ENCODE measurements at places on chromosomes 13 and 19.
A peak's percentile ranks its signal among the peaks of the same experiment; 100 is the strongest.

DNA sequence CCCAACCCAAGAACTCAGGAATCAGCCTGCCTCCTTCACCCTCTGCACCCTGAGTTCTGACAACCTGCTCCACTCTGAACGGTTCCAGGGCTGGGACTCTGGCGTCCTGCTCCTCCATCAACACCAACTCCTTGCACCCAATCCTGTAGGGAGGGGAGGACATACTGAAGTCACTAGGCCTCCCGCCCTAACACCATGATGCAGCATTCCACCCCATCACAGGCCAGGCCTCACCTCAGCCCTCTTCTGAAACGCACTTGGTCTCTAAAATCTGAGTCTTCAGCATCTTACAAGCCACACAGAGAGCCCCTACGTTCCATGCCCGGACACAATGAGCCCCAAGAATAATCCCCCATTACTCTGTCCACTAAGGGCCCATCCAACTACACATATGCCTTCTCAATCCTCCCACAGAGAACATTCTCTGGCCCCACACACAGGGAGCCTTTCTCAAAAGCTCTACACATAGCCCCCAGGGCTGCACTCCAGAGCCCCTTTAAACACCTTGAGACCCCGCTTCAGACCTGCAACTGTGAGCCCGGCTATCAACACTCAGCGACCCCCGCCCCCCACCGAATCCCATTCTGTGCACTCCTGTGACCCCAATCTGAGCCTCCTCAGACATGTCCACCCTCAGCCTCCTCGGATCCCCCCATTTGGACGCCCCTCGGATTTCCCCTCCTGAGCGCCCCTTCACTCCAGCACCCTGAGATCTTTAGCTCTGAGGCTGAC, 567 bp downstream of the ALKBH6 start:
- DNase-seq = no peak

DNA sequence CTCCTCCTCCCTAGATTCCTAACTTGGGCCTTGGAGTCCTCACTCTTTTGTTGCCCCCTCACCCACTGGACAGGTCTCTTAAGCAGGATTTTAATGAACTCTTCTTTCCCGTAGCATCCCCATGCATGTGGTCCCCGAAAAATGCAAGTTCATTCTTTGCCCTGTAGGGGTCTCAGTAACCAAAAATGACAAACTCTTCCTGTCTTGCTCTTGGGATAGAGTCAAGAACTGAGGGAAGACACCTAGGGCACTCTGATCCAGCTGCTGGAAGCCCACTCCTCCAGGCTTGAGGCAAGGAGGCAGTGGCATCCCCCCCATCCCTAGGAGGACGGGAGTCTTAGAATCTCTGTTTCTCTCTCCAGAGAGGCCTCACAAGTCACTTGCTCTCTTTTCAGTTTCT, 987.0 kb downstream of the DIAPH3 start:
- DNase-seq = no peak

GRCh38 chr19:38786572-38787265, 2.3 kb upstream of the LGALS7B start:
- no peak for DNase-seq

DNA sequence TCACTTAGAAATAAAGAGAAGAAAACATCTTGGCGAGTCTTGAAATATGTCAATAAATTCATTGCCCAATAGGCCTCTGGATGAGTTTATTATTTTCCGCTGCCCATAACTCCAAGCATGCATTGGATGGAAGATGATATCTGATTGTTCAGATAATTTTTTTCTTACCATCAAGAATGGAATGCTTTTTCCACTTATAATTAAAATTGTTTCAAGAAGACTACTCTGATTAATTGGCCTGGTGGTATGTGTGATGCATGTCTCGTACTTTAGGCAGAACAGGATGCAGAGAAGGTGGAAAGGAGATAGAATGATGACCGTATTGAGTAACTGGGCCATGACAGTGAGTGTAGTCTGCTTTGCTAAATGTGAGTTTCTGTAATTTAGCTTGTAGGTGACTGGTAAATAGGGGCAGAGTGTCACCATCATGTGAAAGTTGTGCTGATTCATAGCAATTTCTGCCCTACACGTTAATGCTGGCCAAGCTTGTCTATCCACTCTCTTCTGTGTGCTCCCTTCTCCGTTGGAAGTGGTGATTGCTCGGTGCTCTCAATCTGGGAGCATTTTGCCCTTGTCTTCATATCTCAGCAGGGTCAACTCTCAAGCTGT, 13.5 kb upstream of the SPATA13 start:
- DNase-seq = no peak

GRCh38 chr13:50334944-50335343, 319.7 kb downstream of the KCNRG start:
- no peak for DNase-seq

- DNase-seq = no peak
Observed at GRCh38 chr19:45298264-45298663, 24.4 kb downstream of the CKM start.

GRCh38 chr19:32254509-32254890, 90.9 kb upstream of the ZNF507 start:
- DNase-seq = no peak

DNA sequence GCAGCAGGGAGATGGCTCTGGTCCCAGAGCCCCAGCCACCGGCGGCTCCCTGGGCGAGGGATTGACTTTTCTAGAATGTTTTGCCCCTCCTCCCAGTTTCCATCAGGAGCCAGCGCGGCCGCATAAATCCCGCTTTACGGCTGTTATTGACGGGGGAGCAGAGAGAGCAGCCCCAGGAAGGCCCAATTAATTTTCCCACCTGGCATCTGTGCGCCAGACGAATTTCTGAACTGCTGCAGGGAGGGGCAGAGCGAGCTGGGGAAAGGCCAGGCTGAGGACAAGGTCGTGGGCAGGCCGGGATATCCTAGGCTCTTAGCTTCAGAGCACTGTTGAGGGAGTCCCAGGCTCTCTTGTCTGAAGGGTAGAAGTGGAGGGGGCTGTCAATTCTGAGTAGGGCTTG, 24.7 kb downstream of the ZNRF4 start:
- no peak for DNase-seq

DNA sequence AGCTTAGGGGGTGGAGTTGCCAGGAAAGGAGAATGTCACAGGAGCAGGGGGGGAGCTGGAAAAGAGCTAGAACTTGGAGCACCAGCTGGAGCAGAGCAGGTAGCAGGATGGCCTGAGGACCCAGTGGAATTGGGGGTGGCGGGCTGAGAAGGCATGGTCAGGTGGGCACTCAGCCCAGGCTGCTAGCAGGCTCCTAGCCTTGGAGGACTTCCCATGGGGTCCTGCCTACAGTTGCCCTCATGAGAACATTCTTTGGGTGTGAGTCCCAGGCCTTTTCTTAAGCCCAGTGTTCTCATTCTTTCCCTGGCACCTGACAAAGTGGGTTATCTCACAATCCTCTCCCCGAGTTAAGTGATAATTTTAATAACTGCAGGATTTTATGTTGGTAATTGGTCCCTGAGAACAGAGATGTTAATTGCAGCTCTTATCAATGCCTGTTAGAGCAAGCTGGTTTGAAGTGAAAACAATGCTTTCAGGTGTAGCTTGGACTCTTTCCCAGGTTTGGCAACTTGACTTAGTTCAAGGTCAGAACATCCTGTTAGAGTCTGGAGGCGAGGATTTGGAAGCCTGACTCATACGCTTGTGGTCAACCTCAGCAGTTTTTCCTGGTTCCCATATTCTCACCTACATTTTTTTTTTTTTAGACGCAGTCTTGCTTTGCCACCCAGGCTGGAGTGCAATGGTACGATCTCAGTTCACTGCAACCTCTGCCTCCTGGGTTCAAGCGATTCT, 18.1 kb upstream of the OLFM4 start:
- no peak for DNase-seq

GRCh38 chr13:102275969-102276368, 125.9 kb downstream of the FGF14 start:
- no peak for DNase-seq

GRCh38 chr13:113585896-113586295, 1.3 kb downstream of the TFDP1 start:
- DNase-seq = no peak

- no peak for DNase-seq
Observed at GRCh38 chr13:102817907-102818306, 19.0 kb downstream of the BIVM start.

GRCh38 chr13:97367016-97367822, 66.8 kb upstream of the RAP2A start:
- DNase-seq = no peak

GRCh38 chr13:61413572-61414535, 1.8 kb downstream of the PCDH20 start:
- DNase-seq = no peak

DNA sequence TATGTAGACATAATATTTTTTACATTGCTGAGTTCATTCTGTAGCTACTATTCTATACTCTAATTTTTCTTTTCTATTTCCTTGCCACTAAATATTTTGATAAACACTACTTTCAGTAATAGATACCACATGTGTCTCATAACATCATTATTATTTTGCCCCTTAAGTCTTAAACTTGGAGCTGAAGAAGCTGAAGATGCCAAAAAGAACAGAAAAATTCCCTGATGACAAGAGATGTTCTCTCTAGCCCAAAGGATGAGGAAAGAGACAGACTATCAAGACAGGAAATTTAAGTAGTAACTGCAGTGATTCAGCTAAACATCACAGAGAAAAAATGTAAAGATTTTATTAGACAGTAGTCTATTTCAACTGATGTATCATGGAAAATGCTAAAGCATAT, 322.0 kb upstream of the KLHL1 start:
- DNase-seq = no peak

DNA sequence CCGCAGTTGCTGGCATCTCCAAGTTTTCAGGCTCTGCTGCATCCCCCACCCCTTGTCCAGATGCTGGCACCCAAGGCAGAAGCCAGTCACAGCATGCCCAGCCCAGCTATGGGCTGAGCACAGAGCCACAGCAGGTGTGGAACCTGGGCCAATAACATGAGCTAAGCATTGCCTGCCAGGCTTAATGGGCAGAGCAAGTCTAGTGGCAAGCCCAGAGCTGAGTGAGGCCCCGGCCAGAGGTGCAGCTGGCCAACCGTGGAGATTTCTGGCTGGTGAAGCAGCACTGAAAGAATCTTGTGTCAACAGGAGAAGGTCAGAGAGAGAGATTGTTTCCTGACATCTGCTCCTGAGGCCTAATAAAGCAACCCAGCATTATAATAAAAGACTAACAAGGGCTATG, 111.0 kb downstream of the B3GLCT start:
- no peak for DNase-seq

DNA sequence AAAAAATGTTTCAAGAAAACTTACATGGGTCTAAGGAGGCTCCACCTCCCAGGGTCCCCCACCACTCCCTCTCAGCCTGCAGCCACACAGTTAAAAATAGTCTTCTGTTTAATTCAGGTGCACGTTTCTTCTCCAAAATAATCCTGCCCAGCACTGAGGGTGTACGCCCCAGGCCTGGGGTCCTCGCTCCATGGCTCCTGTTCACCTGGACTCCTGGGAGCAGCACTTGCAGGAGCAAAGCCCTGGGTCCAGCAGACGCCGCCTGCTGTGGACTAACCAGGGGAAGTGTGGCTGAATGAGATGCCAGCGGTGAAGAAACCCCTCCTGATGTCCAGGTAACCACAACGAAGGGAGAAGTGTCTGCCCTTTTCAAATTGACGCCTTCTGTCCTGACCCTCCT, 41.3 kb upstream of the CD33 start:
- DNase-seq = no peak

DNA sequence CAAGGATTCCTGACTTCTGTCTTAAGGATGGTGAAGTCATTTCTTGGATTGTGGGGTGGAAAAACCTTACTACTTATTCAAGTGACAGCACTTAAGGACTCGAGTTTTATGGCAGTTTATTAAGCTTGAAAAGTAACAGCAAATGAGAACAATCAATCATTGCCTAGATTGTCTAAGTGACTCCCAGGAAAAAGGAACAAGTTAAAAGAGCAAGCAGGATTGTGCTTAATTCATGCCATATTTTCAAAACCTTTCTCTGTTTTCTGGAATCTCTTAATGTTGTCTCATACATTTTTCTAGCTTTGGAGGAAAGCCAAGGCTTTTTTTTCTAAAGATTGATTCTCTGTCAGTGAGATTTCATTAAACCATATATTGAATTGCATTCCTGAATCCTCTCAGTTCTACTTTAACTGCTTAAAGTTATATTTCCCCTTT, 236.2 kb upstream of the HTR2A start:
- no peak for DNase-seq

DNA sequence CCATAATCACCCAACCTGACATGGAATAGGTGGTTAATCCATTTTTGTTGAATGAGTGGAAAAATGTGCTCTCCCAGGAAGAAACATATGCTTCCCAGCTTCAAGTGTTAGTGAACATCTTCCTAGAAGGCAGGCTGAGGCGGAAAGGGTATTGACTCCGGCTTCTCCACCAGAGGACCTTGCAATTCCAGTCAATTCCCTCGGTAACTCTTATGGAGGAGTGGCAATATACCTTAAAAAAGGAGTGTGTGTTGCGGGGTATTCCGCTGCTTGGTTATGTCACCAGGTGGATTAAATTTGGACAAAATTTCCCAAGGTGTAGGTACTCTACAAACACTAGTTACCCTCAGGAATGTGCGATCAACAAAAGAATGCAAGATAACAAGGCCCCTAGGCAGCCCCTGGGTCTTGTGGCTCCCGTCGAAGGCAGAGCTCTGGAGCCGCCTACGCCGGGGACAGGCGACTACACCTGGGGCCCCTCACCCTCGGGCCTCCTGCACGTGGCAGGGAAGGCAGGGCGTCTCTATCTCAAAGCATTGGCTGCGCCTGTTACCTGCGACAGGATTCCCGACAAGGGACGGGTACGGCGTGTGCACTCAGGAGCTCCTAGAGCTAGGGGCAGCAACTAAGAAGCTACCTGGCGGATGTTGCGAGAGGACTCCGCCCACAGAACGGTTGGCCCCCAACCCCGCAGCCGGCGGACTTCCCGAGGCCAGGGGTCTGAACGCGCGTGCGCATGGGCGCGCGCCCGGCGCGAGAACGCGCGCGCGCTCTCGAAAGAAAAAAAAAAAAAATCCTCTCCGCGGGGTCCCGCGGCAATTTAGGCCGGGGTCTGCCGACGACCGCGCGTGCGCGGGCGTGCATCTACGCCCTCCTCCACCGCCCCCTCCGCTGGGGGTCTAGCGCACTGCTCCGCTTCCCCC, at the start of gene WDR87:
TSS of gene WDR87 (minus strand) at position 649 of the 923 bp plus-strand sequence. CDS start 8,355 bp downstream, outside the sequence.
- peak; percentile 28 for DNase-seq

DNA sequence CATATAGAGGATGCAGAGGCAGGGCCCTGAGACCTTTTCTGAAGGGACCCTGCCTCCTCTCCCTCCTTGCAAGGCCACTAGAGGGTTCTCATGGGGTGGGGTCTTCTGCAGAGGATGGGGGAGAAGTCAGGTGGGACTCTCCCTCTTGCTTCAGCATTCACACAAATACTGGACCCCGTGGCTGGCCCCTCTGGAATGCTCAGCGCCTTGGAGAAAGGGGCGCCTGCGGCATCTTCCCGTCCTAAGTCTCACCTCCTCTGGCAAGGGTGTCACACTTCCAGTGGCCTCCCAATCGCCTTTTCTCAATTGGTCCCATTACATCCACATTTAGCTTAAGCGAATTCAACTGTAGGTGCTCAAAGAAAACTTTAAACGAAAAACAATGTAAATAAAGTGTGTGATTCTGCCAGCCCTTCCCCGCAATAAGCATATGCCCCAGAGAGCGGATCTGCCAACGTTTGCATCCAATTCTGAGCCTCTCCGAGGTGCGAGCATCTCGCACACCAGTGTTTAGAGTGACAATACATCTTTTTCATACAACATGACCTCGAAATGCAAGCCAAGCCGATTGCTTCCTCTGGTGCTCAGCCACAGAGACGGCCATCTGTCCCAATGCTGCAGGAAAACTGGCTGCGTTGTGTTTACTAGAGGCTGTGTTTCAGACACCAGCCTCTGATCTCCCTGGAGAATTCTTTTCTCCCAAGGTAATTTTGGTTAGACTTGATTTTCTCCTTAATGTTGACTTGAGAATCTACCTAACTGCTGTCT, 69.1 kb upstream of the WASF3 start:
- no peak for DNase-seq

GRCh38 chr13:49791315-49791710, 1.2 kb downstream of the KPNA3 start:
- no peak for DNase-seq

All from activated CD4-positive, alpha-beta T cell treated with anti-CD3 and anti-CD28 coated beads for 24 hours (primary cell).